ENCODE measurements at places on chromosomes 3 and 15.

- no peak for DNase-seq
Measured at GRCh38 chr15:86236356-86237110, 156.9 kb downstream of the AGBL1 start.

- no peak for DNase-seq
Measured at GRCh38 chr3:197508461-197508860, 47.3 kb downstream of the BDH1 start.

GRCh38 chr3:132248490-132248889 is 68.7 kb upstream of the ACP3 start:
- no peak for DNase-seq

- DNase-seq: no peak
Measured at GRCh38 chr3:71398157-71398836, 185.2 kb downstream of the FOXP1 start.

DNA sequence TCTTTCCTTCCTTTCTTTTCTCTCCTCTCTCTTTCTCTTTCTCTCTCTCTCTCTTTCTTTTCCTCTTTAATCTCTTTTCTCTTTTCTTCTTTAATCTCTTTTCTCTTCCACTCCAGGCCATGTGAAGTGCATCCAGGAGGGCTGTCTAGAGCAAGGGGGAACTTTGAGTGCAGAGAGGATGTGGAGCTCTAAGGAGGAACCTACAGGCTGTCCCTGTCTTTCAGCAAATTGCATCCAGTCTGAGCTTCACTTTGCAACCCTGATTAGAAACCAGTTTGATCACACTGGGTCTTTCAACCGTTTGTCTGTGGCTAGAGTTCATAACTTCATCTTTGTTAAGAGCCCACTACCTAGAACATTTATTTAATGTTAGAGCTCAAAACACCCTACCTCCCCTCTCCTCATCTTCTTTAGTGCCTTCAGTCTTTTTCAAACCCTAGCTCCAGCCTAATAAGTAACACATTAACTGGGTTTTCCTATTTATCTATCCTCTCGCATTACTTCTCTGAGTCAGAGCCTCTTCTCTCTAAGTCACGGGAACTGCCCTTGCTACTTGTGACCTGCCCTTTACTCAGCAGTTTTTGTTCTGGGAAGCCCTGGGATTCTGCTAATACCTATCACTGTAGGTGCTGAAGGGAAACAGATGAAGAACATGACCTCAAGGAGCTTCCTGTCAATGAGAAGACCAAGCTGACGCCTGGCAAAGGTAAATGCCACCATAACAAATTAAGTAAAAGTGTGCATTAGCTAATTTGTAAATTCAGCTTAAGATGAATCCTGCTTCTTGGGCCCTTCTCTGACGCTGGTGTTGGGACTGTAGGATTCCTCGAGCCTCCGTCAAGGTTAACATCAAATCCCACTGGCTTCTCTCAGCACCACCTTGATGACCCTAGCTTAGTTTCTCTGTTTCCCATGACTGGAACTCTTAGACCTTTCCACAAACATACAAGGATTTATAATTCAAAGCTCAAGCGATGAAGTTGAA is at the start of gene GCNT3:
Gene GCNT3, plus strand, starts transcription at position 508 of the 985 bp plus-strand sequence. CDS start 6,456 bp downstream, outside the sequence.
- DNase-seq: no peak

DNA sequence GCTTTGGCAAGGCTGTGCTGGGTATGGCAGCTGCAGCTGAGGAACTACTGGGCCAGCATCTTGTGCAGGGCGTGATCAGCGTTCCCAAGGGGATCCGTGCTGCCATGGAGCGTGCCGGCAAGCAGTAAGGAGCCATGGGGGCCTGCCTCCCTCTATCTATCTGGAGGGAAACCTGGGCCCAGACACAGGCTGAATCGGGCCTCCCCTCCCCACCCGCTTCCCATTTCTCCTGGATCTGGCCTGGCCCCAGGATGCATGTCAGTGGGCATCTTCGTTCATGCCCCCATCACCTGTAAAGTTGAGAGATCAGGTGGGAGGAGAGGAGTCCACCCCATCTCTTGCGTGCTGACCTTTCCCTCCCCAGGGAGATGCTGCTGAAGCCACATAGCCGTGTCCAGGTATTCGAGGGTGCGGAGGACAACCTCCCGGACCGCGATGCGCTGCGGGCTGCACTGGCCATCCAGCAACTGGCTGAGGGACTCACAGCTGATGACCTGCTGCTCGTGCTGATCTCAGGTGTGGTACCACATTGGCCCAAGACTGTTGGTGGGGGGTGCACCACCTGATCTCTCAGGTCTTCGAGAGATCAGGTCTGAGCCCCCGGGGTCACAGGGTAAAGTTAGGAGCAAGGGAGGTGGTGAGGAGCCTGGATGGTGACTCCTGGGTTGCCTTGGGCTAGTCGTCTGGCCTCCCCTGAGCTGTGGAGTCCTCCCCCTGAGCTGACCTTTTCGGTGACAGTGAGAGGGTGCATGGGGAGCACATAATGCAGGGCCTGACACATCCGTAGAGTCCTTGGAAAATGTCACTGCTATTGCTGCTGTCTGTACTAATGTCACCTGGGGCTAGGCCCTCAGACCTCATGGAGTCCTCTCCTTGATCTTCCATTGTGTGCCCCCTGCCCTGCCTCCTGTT is 3.2 kb downstream of the GLYCTK start:
- no peak for DNase-seq

GRCh38 chr15:60569596-60569995 is 90.7 kb upstream of the ICE2 start:
- DNase-seq: no peak

DNA sequence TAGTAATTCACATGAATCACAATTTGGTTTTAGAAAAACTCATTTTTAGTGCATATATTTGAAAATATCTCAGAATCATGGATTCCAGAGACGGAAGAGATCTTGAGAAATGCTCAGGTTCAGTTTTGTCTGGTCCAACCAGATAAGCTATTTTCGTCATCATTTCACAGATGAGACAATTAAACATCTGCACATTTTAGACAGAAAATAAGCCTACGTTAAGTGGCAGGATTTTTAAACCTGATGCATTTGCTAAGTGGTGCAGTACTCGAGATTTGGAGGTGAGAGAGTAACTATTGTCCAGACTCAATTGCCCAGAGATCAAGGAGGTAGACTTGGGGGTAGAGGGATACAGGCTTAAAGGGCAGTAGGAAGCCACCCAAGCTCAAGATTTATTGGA is 90.5 kb downstream of the CCNL1 start:
- DNase-seq: no peak

- DNase-seq: no peak
Measured at GRCh38 chr3:21645121-21645897, 105.7 kb downstream of the ZNF385D start.

DNA sequence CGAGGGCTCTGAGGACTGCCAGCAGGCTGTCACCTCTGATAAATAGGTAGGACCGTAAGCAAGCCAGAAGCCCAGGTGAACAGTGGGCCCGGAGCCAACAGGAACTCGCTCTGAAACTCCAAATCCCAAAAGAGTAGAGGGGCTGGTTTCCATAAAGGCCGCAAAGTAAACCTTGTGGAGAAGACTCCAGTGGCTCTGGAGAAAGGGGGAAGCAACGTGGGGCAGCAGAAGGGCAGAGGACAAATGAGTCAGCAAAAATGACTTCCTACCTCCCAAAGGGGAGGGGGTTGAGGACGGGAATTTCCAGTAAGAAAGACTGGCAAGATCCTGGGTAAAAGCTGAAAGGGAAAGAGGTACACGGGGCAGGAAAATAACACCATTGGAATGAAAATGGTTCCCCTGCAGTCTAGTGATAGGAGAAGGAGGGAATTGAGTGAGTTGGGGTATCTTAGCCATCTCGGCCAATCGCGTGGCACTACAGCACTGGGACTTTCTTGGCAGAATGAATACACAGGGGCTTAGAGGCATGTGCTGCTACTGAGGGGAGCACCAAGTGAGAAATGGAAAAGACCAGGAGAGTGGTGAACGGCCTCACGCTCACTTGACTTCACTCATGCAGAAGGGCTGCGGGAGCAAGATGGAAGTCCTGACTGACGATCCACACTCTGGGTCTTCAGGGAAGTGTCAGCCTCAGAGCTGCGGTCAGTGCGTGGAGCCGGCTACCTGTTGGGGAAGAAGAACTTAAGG is 33.2 kb downstream of the BMF start:
- DNase-seq: no peak

- no peak for DNase-seq
Measured at GRCh38 chr3:17038900-17039553, 154.3 kb downstream of the PLCL2 start.

GRCh38 chr3:98565237-98565643 is 28.2 kb downstream of the CPOX start:
- DNase-seq: no peak

GRCh38 chr3:157026091-157026490 is 133.9 kb downstream of the CCNL1 start:
- DNase-seq: no peak

GRCh38 chr15:27903405-27903804 is 195.7 kb downstream of the OCA2 start:
- DNase-seq: no peak

GRCh38 chr3:176914764-176915163 is 282.5 kb downstream of the TBL1XR1 start:
- DNase-seq: no peak

GRCh38 chr3:17830788-17831187 is 88.4 kb upstream of the TBC1D5 start:
- DNase-seq: no peak

DNA sequence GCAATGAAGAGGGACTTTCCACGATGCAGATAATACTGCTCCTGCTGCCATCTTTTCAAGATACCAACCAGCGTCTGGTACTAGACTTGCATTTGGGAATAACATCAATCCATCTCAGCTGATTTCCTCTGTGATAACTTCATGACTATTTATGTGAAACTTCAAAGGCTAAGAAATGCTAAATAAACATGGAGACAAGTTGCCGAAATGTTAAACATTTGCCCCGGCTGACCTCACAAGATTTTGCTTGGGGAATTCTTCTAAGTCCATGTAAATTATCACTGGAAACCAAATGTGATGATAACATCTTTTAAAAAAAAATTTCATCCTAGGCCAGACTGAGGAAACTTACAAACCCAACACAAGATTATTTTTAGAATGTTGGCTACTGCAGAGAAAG is 185.8 kb upstream of the PRICKLE2 start:
- DNase-seq: no peak

GRCh38 chr3:172007065-172007370 is 32.4 kb upstream of the FNDC3B start:
- no peak for DNase-seq

DNA sequence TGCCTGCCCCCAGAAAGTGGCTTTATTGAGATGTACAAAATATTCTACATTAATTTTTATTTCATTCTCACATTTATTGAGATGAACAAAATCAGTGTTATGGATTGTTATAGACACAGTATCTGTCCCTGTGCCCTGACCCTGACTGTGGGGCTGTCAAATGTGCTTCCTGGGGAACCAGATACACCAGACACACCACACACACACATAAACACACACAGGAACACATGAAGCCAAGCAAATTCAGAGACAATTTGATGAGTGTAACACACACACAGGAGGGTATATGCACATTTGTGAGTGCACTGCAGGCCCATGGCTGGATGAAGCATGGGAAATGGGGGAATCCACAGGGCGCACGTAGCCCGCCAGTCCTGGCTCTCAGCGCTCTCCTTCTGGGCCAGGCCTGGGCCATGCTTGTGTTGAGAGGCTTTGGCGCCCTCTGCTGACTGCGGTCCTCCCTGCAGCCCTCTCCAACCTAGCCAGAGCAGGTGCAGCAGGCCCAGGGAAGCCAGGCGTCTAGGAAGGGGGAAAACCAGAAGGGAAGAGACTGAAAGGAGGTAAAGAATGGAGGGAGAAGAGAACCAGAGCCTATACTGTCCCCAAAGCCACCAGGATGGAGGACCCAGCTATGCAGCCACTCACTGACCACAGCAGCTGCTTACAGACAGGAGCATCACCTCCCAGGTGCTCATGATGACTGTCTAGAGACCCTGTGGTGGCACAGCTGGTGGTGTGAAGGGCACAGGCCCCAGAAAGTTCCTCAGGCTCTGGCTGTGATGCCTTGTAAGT is 18.0 kb upstream of the LOXL1 start:
- DNase-seq: peak; percentile 57

- no peak for DNase-seq
Measured at GRCh38 chr15:84804005-84804900, 12.9 kb upstream of the ALPK3 start.

- no peak for DNase-seq
Measured at GRCh38 chr15:32636410-32636809, 5.1 kb upstream of the SCG5 start.

- no peak for DNase-seq
Measured at GRCh38 chr3:25056036-25056755, 371.9 kb upstream of the RARB start.

- no peak for DNase-seq
Measured at GRCh38 chr3:71870966-71871512, 86.1 kb upstream of the PROK2 start.

DNA sequence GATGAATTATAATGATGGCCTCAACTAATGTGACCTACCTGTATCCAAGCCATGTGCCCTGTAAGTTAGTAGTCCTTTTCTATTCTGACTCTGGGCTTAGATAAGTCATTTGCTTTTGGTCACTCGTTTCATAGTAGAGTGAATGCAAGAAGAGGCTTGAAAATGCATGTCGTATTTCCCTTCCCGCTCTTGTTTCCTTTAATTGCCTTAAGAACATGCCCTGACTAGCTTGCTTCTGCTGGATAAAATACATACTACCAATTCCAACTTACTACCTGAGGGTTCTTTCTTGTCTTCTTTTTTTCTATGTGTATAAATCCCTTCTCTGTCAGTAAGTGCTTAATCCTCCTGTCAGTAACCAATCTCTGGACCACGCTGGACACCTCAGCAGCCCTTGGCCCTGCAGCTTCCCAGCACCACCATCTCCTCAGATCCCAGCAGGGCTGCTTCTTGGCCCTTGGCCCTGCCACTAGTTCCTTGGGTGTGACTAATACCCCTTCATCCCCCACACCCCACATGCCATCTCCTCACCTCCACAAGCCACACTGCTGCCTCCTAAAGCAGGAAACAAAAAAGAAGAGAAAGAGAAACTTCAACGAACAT is 771.7 kb downstream of the IGSF11 start:
- DNase-seq: no peak

DNA sequence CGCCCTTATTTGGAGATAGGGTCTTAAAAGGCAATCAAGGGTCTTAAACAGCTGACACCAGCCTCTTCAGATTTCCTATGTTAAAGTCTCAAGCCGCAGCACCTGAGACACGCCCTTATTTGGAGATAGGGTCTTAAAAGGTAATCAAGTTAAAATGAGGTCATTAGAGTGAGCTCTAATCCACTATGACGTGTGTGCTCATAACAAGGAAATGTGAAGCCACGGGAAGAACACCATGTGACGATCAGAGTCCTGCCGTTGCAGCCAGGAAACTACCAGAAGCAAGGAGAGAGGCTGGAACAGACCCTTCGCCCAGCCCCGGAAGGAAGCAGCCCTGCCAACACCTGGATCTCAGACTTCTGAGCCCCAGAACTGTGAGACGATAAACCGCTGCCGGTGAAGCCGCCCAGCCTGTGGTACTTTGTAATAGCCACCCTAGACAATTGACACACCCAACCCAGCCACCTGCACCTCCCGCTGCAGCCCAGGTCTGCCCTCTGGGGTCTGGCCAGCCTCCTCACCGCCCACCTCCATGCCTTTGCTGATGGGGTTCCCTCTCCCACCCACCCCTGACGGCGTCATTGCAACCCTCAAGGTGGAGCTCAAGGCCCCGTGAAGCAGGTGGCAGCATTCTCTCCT is 137.9 kb downstream of the MEGF11 start:
- DNase-seq: no peak

GRCh38 chr3:197908957-197909701 is 40.9 kb upstream of the RPL35A start:
- no peak for DNase-seq

GRCh38 chr3:134905647-134905935 is 110.5 kb downstream of the EPHB1 start:
- no peak for DNase-seq

Measured in T-helper 2 cell treated with Interferon-gamma antibody and Interleukin-4, amounts not matched to agents 5 μg/mL and 100 μg/mL, for 36 hours (primary cell).